ENCODE measurements at places on chromosomes 1 and 21. TPM values are rescaled to one million over a fixed set of nuclear protein-coding genes. Genes with fewer than 3 reads are reported as not detected.
A peak's percentile ranks its signal among the peaks of the same experiment; 100 is the strongest.

- no peak for DNase-seq
These were observed 41.8 kb downstream of the MACO1 start for GRCh38 chr1:25472471-25472870.

GRCh38 chr1:54995013-54995760 is 3.5 kb upstream of the BSND start:
- no peak for DNase-seq

DNA sequence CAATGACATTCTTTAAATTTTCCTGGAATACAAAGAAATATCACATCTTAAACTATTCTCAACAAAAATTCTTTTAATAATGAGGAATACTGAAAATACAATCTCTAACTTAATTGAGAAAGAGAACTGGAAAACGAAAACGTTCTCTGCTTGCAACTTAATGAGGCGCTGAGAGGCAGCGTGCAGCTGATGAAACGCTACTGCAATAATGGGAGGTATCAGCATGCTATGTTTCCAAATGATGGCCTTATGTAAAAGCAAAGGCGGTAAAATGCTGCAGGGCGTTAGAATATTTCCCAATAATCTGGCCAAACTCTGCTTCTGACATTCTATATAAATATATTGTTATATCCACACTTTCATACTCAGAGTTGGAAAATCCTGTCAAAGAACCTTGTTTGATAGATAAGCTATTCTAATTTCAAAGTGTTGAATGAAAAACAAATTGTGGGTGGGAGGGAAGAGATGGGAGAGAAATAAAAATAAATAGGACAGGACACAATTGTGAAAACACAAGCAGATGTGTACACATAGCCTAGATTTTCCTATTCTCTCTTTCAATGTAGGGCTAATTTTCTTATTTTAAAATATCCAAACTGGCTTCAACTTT is 70.9 kb downstream of the APP start:
- DNase-seq, result no peak

GRCh38 chr1:30472526-30472925 is 250.9 kb downstream of the MATN1 start:
- DNase-seq, result no peak

DNA sequence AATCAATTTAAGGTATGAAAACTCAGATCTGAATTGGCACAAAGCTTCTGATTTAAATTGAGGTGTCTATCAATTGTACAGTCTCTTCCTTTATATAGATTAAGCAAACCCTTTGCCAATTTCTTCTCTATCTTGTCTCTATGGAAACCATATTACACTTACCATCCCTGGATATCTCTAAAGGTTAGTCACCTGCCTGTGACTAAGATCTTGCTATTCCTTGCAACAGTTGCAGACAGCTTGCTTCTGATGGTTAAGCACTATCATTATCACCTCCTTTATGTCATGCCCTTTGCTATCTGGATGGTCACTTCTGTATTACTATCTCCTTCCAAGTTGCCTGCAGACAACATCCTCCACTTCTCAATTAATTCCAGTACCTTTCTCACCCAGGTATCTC is 998.6 kb upstream of the B3GALT2 start:
- DNase-seq, result no peak

GRCh38 chr1:56448529-56449300 is 130.6 kb downstream of the PLPP3 start:
- no peak for DNase-seq

DNA sequence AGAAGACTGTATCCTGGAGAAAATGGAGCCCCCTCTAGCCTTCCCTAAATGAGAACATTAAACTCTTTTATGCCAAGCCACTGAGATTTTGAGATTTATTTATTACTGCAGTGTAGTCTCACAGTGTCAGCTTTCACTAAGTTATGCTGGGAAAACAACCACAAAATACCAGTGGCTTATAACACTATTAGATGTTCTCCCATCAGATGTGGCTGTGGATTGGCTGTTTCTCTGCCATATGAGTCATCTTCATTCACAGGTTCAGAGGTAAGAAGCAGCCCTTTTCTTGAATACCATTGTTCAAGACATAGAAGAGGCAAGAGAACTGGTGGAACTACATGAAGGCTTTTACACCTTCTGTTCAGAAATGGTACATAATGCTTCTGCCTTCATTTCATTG is 32.1 kb upstream of the ST6GALNAC5 start:
- no peak for DNase-seq

DNA sequence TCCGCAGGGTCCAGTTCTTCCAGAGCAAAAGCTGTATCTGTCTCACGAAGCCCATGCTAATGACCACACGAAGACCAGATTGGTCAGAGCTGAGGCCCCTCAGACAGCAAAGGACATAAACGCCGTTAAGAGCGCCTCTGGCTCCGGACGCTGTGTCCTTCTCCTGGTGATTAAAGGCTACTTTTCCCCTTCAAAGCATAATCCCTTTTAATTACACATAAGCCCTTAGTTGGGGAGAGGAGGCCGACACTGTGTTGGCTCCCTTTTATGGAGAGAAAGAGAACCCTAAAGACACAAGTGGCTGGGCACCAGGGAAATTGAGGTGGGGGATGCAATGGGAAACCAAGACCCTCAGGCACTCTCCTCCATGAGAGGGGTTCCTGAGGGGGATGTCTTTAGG is at the start of gene ABCA4:
TSS of gene ABCA4 (minus strand) at position 158 of the 400 bp plus-strand sequence. CDS start at position 55, 103 bp downstream.
- DNase-seq, result peak; percentile 28

- DNase-seq, result no peak
These were observed 244.2 kb upstream of the HOOK1 start for GRCh38 chr1:59570524-59570923.

DNA sequence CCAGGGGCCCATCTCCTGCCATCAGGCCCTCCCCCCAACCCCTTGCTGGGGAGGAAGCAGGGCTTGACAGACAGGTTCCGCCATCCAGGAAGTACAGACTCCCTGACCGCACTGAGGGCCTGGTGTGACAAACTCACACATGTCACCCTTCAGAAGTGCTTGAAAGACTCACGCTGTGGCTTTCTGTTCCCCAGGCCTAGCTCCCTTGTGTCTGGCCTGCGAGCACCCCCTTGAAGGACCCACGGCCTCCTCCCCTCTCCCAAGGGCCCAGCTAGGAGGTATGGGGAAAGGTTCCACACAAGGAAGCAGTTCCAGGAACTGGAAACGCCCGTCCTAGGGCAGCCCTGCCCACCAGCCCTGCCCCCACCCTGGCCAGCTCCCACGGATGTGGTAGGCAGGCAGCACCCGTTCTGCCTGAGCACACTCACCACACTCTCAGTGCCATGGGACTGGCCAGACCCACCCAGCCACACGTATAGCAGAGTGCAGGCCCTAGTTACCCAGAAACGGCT is 26.7 kb downstream of the SLC2A1 start:
- no peak for DNase-seq

DNA sequence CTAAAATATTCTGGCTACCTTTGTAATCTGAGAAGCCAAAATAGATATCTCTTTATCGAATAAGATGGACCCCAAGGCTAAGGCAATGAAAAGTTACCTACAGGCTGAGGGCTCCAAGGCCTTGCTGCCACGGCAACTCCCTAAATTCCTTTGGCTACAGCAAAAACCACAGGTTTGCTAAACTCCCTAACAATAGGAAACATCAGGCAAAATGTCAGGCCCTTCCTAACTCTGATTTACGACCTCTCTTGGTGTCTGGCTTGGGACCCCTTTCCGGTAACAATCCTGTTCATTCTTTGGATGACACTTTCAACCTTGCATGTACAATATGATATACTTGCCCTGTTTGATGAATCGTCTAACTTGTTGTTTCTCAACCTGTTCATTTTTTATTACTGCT is 11.3 kb upstream of the OR2T8 start:
- no peak for DNase-seq

DNA sequence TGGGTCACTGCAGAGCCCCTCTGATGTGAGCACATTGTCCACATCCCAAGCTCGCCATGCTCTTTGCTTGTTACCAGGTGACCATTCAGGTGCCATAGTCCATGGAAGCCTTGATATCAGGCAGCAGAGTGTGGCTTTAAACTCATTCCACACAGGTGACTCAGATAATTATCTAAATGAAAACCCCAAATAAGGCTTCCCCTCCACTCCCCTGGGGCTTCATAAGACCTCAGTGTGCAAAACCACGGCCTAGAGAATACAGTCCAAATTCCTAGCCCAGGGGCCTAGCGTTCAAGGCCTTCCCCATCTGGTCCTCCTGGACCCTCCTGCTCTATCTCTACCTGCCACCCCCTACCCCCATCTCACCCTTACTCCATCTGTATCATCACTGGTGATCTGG is 97.1 kb downstream of the ARHGEF10L start:
- DNase-seq, result no peak

DNA sequence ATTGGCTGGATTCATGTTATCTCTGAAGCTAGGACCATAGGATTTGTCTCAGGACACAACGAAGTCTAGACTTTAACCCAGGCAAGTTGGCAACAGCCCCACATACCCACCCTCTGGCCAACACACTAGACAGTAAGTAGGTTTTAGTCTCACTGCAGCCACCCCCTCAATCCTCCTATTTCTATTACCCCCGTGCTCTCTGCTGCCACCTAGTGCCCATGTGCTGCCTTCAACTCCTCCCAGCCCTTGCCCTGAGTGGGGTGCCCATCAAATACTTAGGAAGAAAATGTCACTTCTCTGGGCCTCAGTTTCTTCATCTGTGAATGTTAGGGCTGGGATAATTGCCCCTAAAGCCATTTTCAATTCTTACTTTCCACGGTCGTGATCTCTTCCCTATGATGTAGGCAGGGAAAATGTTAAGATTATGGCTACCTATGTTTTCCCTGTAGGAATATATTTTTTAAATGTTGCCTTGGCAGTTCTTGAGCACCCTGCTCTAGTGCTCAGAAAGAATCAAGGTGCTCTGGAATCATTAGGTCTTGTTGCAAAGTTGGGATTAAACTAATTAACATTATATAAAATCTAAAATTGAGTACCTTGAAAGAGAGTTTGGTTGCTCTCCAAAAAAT is 213.0 kb downstream of the LMX1A start:
- DNase-seq, result no peak

GRCh38 chr1:28392027-28392652 is 22.6 kb downstream of the PHACTR4 start:
- DNase-seq, result no peak

DNA sequence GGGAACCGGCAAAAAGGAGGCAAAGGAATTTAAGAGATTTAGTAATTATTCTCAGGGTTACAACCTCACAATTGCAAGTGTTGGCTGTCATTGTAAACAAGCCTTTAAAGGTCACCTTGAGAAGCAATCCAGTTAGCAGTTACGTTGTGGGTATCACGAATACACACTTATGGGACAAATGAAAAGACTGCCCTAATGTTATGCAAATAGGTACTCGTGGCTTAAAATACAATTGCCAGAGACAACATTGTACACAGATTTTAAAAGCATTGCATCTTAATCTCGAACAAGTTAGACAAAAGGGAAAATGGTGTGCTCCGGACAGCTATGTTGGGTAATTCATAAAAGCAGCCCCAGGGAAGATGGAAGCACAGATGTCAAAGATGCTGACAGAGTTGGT is 120.5 kb upstream of the ZC3H12A start:
- DNase-seq, result no peak

The RHBDL2 gene
- total RNA-seq, result 0.31 TPM

The LPAR3 gene
- total RNA-seq, result 40.4 TPM

The LIN28A gene
- total RNA-seq, result not detected

The GUCA2B gene
- total RNA-seq, result not detected

The PIAS3 gene
- total RNA-seq, result 11.4 TPM

The NOS1AP gene
- 2.4 TPM for total RNA-seq

The DIRAS3 gene
- total RNA-seq, result 7.3 TPM

Data from right atrium auricular region (tissue), 2 donors.